ENCODE measurements at places on chromosomes 6 and 20.
A peak's percentile ranks its signal among the peaks of the same experiment; 100 is the strongest.

DNA sequence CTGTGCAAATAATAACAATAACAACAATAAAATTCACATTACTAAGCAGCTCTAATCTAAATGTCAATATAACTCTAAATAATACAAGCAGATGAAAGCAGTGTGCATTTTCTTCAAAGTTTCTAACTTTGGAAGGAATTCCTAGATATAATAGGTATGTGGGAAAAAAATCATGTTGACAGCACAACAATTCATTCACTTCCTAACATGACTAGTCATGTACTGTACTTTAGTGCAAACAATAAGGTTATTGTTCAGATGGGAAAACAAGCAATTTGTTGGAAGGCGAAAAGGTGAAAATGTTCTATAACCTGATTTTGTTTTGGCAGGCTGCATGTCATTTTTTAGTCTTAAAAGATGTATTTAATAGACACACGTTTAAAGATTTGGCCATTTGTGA lies 484.3 kb upstream of the JAG1 start:
- DNase-seq = no peak

- no peak for DNase-seq
Measured at GRCh38 chr6:37489697-37490336, 9.9 kb downstream of the CCDC167 start.

DNA sequence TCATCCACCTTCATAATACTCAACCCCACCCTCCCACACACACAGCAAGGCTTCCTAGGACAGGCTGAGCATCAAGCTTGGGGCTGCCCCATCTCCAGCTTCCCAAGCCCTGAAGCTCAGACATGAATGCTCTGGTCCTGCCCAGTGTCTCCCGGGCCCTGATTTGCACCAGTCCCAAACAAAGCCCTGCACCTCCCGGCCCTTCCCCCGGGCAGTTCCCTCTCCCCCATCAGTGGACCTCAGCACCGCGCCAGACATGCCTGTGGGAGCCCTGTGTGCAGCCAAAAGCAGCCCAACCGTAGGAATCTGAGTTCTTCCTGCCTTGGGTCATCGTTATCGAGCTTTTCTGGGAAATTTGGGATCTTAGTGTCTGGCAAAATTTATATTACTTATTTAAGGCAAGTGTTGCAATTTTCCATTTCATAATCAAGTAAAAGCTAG lies 63.5 kb downstream of the THBS2 start:
- no peak for DNase-seq

DNA sequence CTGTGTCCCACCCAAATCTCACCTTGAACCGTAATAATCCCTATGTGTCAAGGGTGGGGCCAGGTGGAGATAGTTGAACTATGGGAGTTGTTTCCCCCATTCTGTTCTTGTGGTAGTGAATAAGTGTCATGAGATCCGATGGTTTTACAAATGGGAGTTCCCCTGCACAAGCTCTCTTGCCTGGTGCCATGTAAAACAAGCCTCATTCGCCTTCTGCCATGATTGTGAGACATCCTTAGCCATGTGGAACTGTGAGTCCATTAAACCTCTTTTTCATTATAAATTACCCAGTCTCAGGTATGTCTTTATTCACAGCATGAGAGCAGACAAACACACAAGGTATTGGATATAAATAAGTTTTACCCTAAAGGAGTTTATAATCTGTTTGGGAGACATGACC lies 121.2 kb downstream of the MMUT start:
- no peak for DNase-seq

DNA sequence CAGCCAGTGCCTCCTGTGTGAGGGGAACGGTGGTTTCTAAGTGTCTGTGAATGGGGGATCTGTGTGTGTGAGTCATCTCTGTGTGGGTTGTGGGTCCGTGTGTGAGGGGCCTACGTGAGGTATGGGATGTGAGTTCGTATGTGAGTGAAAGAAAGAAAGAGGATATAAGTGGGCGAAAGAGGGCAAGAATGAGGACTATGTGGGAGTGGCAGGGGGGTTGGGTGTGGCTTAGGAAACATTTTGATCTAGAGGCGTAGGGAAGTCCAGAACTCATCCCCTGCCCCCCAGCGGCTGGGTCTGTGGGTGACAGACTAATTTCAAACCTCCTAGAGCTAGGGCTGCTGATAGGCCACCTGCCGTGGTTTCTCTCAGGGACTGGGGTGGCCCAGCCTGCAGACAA lies 35.5 kb downstream of the DHX35 start:
- no peak for DNase-seq

DNA sequence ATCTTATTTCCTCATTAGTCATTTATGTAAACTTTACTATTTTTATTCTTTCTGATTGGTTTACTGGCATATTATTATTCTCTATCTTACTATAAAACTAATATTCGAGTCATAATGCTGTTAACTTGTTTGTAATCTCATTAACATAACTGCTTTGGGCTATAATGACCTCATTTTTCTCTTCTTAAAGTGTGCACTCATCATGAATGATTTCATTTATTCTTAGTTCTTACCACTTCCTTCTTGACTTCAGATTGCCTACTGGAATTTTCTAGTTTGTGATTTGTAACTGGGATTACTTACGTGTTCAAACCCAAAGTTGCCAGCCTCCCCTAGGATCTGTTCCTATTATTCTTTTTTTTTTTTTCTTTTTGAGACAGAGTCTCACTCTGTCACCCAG lies 91.8 kb upstream of the TNFAIP3 start:
- DNase-seq = no peak

GRCh38 chr6:53635322-53635721 lies 30.2 kb downstream of the KLHL31 start:
- DNase-seq = no peak

DNA sequence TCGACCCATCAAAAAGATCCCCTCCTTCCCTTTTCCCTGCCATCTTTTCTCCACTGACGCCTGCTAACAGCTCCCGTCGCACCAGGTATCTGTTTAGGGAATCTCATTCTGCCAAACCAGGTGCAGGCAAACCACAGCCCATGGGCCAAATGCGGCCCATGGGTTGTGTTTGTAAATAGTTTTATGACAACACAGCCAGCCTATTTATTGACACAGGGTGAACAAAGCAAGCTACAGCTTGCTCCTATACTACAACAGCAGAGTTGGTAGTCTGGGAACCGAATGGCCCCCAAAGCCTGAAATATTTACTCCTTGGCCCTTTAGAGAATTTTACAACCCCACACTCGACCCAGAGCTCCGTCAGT lies 16.4 kb downstream of the NFATC2 start:
- DNase-seq = no peak

DNA sequence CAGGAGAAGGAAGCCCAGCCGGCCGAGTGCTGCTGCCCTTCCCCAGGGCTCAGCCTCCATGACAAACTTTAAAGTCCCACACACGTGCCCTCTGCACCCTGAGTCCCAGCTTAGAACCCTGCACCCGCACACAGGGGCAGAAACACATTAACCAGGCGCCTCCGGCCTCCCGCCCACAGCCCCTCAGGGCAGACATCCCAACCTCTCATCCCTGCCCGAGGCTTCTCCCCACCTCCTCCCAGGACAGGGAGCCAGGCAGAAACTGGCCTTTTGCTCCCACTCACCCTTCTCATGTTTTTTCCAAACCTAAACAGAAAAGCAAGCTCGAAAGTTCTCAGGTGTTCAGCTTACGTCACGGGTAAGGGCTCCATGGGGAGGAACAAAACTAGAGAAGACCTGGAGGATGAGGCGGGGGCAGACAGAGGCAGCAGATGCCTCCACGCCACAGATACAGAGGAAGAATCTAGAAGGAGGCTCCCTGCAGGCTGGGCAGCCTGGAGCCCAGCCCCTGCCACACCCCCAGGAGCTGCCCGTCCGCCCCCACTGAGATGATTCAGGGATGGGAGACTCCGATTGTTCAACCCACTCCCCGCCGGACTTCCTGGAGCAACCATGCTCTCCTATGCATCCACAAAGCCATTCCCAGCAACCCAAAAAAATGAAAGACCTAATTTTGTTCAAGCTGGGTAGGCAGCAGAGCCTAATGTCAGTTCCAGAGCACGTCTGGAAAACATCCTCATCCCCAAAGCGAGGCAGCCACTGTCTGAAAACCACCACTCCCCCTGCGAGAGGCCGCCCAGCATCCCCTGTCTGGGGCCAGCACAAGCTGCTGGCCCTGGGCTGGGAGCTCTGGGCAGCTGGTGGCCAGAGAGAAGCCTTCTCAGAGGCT lies 8.8 kb downstream of the KCNQ2 start:
- DNase-seq = no peak

GRCh38 chr6:28586962-28587745 lies 61.5 kb downstream of the GPX5 start:
- peak; percentile 63 for DNase-seq

DNA sequence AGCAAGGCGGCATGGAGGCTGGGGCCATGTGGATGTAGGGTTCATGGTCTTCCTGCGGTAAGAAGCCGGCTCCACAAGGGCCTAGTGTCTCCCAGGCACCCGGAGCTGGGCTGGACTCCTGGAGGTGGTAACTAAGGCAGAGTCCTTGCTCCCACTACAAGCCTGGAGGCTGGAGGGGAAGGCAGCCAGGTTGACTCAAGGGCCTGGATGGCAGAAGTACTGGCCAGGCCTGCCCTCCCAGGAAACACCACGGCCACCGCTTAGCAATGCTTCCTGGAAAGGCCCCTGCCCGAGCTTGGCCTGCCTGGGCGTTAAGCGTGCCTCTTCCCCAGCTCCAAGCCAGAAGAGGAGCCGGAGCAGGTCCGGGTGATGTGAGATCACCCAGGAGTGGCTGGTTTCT lies 182.0 kb downstream of the ZDHHC14 start:
- DNase-seq = no peak

DNA sequence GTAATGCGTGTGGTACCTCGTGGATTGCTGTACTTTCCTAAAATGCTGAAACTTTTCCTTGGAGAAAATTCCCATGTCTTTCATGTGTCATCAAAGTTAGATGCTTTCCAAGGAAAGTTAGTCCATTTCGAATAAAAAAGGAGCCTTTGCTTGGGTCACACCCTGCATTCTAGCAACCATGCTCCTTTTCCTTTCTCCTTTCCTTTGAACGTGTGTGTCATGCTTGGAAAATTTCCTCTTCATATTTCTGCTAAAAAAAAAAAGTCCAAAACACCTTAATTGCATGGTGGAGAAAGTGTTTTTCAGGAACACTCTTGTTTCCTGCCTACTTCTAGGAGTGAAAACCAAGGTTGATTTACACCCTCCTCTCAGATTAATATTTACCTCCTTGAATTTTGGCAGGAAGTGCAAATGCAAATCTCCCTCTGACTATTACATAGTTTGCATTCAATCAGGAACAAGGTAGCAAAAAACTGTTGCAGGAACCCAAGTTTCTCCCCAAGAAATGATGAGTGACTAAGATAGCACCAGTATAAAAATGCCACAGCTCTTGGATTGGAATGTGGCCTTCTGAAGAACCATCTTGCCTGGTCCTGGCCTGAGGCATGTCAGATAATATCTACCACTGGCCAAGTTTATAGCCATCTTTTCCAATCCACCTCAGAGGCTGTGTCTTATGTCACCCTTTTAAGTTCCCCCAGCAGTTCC lies 590.6 kb downstream of the QKI start:
- DNase-seq = no peak

DNA sequence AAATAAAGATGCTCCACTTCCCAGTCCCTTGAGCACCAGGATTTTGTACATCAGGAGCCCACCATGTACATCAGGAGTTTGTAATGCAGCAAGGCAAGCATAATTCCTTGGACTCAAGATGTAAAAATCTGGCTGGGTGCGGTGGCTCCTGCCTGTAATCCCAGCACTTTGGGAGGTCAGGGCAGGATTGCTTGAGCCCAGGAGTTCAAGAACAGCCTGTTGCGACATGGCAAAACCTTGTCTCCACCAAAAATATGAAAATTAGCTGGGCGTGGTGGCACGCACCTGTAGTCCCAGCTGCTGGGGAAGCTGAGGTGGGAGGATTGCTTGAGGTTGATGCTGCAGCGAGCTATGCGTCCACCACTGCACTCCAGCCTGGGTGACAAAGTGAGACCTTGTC lies 16.1 kb upstream of the MAP1LC3A start:
- no peak for DNase-seq

DNA sequence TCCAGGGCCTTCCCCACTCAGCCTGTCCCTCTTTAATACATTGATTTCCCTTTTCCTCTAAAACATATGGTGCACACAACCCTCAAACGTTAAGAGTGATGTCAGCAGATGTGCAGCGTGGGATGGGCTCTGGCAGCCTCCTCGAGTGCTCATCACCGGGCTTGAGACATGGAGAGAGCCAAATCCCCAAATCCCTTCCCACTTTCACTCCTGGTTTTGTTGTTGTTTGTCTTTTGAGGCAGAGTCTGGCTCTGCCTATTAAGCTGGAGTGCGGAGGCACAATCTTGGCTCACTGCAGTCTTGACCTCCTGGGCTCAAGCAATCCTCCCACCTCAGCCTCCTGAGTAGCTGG lies 5.8 kb upstream of the PLTP start:
- no peak for DNase-seq

DNA sequence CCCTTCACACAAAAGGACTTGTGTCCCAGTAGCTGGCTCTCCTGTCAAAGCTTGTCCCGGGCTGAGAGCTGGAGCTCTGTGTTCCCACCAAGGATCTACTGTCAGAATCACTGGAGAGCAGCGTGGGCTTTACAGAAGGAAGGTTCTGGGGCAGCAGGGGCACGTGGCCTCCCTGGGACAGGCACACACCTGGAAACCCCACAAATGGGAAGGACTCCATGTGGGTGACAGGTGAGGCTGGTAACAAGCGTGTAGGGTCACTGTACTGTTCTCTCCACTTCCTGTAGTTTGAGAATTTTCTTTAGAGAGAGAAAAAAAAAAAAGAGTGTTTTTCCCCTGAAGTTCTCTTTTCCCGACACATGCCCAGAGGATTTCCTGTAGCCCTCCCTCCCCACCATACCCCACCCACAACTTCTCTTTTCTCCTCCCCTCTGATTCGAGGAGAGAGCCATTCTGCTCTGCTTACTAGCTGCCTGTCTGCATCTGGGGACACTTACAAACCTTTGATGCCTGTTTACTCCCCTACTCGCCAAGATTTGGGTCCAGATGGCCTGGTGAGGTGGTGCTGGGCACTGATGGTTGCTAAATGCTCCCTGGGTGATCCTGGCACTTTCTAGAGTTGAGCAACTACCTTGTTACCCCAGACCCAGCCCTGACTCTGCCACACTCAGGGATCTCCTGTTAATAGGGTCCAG lies 84.1 kb upstream of the SIRPA start:
- peak; percentile 19 for DNase-seq

DNA sequence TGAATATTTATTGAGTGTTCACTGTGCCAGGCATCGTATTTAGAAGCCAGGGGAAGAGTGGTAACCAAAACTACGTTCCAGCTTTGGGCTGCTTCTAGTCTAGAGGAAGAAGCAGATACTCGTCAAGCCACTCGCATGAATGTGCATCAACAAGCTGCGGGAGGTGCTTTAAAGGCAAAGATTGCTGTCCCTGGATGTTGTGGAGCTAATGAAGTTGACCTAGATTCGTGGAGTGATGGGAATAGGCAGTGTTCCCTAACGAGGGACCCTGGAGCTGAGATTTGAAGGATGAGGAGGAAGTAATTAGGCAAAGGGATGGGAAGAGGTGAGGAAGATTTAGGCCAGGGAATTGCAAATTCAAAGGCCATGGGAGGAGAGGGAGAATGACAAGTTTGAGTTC lies 118.9 kb downstream of the TMEM170B start:
- no peak for DNase-seq

DNA sequence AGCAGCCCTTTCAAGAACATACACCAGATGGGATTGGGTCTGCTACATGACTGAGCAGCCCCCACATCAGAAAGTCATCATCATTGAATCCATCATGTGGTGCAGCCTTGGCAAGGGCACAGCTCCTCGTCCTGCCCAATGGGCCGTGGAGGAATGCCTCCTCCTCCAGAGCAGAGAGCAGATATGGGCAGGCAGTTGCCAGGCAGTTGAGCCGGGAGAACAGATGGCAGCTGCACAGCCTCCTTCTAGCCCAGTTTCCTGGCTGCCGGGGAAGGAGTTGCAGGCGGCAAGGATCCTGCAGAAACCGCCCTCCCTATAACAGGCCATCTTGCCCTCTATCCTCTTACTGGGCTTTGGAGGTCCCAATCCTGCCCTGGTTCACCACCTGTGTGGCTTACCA lies 11.9 kb upstream of the ZFAND3 start:
- no peak for DNase-seq

Data from CD4-positive, alpha-beta T cell treated with Interferon gamma for 1 hour (primary cell).